ENCODE measurements at places on chromosomes 16 and 17.

DNA sequence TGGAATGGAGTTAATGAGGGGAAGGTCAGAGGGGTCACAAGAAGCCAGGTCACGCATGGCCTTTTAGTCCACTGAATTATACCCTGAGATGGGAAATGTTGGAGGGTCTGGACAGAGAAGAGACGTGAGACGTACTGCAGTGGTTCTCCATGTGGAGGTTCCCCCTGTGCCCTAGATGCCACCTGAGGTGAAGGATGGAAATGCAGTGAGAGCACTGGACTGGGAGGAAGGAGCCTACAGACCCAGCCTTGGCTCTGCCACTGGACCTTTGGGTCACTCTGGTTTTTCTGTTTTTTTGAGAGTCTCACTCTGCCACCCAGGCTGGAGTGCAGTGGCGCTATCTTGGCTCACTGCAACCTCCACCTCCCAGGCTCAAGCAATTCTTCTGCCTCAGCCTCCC lies 1.8 kb upstream of the PLSCR3 start:
- DNase-seq, result no peak

- no peak for DNase-seq
Measured at GRCh38 chr17:42518046-42518754, 17.8 kb upstream of the NAGLU start.

- DNase-seq, result no peak
Measured at GRCh38 chr16:21523411-21524067, 75.8 kb upstream of the METTL9 start.

DNA sequence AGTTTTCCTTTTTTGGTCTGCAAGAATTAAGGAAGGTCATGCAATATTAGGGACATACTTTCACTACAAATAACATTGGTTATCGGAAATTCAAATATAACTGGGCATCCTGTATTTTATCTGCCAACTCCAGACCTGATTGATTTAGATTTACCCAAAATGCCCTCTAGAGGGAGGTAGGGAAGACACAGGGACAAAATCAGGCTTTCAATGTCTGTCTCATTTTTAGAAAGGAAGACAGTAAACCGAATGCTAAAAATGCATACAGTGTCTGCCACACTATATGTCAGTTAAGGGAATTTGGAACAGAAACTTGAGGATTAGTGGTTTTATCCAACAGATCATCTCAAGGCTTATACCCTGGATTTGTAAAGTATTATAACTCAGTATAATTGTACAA lies 161.7 kb upstream of the SOX9 start:
- DNase-seq, result no peak

- DNase-seq, result no peak
Measured at GRCh38 chr17:40862985-40863733, 3.9 kb downstream of the KRT12 start.

DNA sequence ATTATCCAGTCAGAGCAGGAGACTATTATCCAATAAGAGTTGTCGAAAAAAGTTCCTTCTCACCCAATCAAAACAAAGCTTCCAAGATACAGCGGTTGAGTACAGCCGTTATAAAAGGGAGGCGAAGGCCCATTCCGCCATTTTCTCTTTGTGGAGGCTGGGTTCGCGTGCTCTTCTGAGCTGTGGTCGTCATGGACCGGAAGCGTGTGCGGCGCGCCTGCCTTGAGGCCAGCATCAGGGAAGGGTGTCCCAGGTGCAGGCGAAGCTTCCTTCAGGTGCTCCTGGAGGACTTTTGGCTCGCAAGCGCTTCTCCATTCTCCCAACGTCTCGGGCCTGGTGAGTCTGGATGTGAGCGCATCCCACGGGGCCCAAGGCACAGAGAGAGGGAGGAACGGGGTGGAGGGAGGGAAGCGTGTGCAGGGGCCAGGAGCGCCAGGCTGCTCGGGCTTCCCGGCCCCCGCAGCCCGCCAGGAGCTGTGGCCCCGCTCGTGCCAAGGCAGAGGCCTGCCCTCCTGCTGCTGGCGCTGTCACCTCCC lies 99.2 kb downstream of the GOSR1 start:
- DNase-seq, result no peak

- DNase-seq, result peak; percentile 84
Measured at GRCh38 chr17:37358830-37359681, 16.7 kb upstream of the C17orf78 start.

GRCh38 chr16:81595629-81596292 lies 151.2 kb downstream of the CMIP start:
- no peak for DNase-seq

DNA sequence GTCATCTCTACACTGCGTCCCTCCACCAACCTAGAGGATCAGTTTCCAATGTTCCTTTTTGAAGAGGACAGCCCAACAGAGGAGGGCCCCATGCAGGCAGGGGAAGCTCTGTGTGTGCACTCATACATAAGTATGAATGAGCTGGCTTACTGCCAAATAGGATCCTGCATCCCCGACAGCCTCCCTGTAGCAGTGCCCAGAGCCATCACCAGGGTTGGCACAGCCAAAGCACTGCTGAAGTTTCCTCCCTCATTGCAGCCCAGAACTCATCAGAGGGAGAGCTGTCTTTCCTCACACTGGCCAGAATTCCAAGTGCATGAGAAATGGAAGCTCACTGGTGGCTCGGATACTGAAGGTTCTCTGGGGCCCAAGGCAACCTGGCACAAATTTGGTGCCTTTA lies 114.4 kb downstream of the ASIC2 start:
- no peak for DNase-seq

DNA sequence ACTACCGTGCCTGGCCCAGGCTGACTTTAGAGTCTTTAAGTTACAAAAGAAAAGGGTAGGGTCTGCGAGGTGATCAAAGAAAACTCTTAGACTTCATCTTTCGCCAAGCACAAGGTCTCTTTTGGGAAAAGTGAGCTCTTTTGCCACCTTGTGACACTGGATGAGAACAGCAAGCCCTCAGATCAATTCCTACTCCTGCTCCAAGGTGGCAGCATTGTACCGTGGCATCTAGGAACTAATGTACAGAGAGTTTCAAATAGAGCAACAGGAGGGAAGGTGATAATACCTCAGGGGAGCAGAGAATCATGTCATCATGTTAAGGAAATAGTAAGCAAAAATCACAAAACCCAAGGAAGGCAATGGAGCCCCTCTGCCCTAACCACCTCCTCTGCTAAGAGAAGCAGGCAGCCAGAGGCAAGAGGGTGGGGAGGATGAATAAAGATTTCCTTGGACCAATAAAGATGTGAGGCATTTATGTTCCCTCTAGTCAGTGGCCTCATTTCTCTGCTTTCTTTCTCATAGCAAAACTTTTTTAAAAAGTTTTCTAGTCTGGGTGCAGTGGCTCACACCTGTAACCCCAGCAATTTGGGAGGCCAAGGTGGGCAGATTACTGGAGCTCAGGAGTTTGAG lies 2.1 kb upstream of the C17orf78 start:
- peak; percentile 31 for DNase-seq

GRCh38 chr17:54863176-54863575 lies 37.5 kb upstream of the TOM1L1 start:
- DNase-seq, result no peak

- no peak for DNase-seq
Measured at GRCh38 chr16:11757671-11758545, 15.3 kb upstream of the TXNDC11 start.

- no peak for DNase-seq
Measured at GRCh38 chr17:72723711-72724110, 368.8 kb downstream of the SLC39A11 start.

- no peak for DNase-seq
Measured at GRCh38 chr16:83609178-83609577, 198.6 kb upstream of the HSBP1 start.

DNA sequence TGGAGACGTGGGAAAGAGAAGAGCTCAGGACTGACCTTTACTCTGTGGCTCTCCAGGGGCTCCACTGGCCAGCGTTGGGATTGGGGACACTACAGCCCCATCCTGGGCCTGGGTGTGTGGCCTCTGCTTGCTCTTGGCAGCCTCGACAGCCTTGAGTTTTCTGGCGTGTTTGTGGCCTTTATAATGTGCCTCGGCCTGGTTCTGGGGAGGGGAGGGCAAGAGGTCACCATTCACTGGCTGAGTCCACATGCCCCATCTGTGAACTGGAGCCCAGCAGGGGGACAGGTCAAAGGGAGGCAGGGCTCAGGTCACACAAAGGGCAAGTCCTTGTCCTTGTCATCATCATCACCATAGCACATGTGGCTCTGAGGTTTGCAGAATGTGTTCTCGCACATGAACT lies 11.7 kb downstream of the NKIRAS2 start:
- DNase-seq, result no peak

- no peak for DNase-seq
Measured at GRCh38 chr17:80220736-80221215, 549 bp downstream of the SLC26A11 start.

DNA sequence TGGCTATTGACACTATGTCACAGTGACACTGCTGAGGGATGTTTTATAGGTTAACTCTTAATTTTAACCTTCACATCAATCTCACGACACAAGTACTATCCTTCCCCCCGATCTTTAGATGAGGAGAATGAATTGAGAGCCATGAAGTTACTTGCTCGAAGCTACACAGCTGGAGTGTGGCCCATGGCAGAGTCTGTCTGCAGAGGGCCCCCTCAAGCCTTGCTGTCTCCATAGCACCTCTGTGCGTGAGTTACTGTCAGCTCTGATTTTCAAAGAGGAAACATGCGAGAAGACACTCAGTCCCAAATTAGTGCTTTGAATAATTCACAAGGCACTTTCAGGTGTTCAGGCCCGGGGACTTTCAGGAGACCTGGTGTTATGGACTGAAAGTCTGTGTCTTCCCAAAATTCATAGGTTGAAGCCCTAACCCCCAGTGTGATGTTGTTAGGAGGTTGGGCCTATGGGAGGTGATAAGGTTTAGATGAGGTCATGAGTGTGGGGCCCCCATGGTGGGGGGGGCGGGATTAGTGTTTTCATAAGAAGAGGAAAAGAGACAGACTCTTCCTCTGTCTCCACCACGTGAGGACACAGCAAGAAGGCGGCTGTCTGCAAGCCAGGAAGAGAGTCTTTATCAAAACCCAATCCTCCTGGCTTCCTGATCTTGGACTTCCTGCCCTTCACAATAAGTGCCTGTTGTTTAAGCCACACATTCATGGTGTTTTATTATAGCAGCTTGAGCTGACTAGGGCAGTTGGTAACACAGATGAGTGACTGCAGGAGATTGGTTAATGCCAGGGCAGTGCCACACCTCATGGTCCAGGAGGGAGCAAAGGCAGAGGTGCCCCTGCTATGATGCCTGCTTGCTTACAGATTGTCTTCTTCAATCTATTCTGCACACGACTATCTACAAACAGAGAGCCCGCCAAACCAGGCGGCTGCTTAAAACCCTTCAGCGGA lies 281.8 kb downstream of the HAPSTR1 start:
- DNase-seq, result no peak

DNA sequence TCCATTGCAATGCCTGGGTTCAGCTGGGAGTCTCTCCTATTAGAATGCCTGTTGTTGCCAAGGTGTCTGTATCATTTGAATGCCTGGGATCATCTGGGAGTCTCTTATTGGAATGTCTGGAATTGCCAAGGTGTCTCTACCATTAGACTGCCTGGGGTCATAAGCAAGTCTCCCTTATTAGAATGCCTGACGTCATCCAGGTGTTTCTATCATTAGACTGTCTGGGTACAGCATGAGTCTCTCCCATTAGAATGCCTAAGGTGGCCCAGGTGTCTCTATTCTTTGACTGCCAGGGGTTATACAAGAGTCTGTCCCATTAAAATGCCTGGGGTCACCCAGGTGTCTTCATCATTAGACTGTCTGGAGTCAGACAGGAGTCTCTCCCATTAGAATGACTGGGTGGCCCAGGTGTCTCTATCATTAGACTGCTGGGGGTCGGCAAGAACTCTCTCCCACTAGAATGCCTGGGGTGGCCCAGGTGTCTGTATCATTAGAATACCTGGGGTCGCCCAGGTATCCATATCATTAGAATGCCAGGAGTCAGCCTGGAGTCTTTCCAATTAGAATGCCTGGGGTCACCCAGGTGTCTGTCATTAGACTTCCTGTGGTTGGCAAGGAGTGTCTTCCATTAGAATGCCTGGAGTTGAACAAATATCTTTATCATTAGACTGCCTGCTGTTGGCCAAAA lies 2274.0 kb downstream of the TP53TG3F start:
- no peak for DNase-seq

GRCh38 chr16:54447576-54448440 lies 161.2 kb upstream of the IRX3 start:
- DNase-seq, result no peak

DNA sequence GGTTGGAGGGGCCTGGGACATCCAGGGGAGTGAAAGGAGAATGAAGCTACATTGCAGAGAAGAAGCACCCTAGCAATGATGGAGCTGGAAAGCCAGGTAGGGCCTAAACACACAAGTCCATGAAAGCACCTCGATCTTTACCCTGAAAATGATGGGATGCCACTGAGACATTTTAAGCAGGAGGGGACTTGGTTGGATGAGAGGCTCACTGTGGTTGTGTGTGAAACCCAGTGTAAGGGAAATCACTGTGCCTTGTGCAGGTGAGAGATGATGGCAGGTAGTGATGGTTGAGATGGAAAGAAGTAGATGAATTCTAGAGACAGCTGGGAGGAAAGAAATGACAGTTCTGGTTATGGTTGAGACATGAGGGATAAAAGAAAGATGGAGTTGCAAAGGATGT lies 132.9 kb upstream of the CACNG3 start:
- no peak for DNase-seq

GRCh38 chr17:76791053-76791980 lies 53.4 kb downstream of the MFSD11 start:
- DNase-seq, result no peak

DNA sequence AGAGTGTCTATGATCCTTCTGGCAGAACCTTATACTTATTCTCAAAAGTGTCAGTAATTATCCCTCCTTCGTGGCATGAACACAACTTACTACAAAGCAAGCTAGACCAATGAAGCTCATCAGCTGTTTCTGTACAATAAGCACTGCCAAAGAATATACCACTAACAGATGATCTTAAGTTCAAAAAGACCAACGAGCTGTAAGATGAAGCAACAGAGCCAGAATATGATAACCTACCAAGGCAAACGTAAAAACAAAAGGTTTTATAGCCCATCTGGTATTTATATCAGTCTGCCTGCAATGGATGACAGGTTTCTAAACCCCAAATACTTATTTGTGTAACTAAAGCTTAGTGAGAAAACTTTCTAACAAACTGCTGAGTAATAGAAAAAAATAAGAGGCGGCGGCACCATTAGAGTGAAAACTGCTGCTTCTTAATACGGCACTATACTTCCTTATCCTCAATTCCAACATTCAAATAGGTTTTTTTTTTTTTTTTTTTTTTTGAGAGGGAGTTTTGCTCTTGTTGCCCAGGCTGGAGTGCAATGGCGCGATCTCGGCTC lies 22.1 kb downstream of the NME2 start:
- no peak for DNase-seq

DNA sequence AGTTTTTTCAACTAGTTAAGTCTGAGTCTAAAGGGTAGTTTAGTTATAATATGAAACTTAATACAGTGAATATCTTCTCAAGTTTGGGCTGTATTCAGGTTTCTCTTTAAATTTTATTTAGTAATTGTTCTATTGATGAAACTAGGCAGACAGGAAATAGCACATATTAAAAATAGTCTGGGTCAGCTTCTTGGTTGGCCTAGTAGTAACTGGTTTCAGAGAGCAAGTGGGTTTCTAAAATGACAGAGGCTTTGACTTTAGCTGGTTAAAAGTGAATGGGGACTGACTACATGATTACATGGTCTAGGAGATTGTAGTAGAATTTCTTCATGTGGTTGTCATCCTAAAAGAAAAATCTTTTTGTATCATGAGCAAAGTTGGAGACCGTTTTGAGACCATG lies 46.8 kb downstream of the OMG start:
- DNase-seq, result no peak
